ENCODE measurements at places on chromosomes 7 and 10.
A peak's percentile ranks its signal among the peaks of the same experiment; 100 is the strongest.

- DNase-seq: no peak
These were observed 223.2 kb downstream of the CCSER2 start for GRCh38 chr10:84551437-84552120.

DNA sequence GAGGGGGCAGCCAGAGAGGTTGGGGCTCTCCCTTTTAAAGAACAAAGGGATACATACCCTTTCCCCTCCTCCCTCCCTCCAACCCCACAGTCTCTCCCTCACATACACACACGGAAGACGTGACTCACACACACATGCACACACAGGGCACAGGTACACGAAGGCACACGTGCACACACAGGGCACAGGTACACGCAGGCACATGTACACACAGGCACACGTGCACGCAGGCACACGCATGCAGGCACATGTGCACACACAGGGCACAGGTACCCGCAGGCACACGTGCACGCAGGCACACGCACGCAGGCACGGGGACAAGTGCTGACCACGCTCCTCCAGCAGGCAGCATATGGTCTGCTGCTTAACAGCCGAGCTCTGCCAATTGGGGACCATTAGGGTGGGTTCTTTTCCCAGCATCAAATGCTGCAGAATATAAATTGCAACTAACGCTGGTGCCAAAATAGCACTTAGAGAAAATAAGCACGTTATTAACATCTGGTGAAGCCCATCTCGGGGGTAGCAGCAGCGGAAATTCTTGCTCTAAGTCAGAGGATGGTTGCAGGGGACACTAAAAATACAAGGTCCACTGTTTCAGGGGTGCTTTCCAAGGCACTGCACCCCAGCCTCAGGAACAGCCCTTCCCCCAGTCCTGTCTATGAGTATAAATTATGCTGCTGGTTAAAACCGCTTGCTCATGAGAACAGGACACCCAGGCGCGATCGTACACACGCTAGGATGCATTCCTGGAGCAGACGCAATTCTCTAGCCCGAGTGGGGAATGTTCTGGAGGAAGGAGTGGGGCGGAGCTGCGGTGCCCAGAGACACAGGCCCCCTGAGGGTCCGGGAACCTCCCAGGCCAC is 55.2 kb upstream of the TNRC18 start:
- no peak for DNase-seq

GRCh38 chr7:1009747-1010146 is 26.8 kb downstream of the CYP2W1 start:
- DNase-seq: no peak

GRCh38 chr7:108087778-108088177 is 42.4 kb downstream of the LAMB4 start:
- DNase-seq: no peak

- DNase-seq: no peak
These were observed 45.2 kb upstream of the SPOCK2 start for GRCh38 chr10:72133517-72133916.

DNA sequence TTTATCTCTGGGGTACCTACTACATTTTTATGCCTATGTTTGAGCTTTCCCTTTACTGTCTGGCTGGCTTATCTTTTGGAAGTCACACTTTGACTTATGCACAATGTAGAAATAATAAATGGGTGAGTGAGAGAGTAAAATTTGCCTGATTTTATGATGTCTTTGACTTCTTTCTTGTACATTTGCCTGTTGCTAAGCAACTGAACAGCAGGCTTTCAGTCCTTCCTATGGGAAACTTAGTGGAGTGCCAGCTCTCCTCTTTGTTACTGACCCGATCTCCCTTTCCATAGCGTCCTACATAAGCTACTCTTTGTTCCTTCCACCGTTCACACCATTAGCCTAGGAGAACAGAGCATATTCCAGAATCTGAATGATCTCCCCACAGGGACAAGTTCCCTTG is 4.2 kb downstream of the TAS2R60 start:
- no peak for DNase-seq

GRCh38 chr7:98078197-98078870 is 28.3 kb upstream of the LMTK2 start:
- no peak for DNase-seq

DNA sequence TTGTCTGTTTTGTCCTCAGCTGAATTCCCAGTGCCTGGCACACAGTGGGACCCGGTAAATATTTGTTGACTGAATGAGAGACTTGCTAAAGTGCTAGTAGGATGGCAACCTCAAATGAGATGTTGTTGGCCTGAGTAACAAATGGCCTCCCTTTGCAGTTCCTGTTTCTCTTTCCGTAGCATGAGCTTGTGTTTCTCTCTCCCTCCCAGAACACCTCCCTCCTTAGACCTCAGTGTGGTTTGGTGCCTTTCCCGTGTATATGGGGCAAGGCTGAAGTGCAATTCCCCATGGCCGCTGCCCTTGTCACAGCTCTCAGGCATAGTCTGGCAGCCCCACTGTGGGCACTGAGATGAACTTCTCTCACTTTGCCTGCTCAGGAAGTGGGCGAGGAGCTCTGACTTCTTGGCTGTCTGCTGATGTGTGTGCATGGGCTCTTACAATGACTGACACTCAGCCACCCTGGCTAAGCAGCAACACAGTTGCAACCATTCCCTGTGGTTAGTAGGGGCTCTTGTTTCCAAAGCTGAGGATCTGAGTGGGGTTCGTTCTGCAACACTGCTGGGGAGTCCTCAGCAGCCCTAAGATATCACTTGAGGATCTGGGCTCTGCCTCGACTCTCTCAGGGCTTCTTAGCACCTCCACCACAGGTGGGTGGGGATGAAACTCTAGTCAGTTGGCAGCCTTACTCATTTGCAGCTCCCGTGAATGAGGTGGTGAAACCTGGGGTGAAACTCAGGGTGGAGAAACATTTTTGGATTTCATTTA is 136.1 kb downstream of the ICA1 start:
- peak; percentile 26 for DNase-seq

Measured in stimulated activated CD8-positive, alpha-beta memory T cell treated with anti-CD3 and anti-CD28 coated beads, Interleukin-15, amount 100 ng/mL, for 24 hours (primary cell).